ENCODE measurements at places on chromosomes 13 and 19.

GRCh38 chr19:40605216-40605971, 4.2 kb downstream of the LTBP4 start:
- DNase-seq = peak; percentile 82

GRCh38 chr13:76775088-76775740, 111.0 kb downstream of the KCTD12 start:
- no peak for DNase-seq

DNA sequence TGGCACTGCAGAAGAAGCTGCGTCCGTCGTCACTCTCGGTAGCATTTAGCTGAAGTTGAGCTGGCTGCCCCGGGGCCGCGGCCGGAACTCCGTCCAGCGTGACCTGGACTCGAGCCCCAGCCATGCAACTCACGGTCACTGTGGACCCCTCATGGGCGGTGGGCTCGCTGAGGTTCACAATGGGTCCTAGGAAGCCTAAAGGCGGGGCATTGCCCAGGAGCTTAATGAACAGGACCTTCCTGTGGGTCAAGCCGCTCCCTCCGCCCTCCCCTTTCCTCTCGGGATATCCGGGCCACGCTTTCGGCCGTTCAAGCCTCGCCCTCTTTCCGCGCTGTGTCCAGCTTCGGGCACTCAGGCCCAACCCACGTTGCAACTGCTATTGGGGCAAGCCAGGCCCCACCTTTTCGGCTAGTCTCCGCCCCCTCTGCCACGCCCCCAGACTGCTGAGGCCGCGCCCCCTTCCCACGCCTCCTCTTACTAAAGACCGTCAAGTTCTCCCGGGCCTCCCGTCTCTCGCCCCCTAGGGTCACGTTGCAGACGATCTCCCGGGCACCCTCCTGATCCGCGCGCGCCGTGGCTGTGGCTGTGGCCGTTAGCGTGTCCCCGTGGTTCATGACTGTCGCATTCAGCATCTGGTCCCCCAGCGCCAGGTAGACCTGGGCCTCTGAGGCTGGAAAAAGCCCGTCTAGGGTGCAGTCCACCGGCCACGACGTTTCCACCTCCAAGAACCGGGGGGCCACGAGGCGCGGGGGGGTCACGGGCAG, 1.4 kb upstream of the RAVER1 start:
- DNase-seq = peak; percentile 60

DNA sequence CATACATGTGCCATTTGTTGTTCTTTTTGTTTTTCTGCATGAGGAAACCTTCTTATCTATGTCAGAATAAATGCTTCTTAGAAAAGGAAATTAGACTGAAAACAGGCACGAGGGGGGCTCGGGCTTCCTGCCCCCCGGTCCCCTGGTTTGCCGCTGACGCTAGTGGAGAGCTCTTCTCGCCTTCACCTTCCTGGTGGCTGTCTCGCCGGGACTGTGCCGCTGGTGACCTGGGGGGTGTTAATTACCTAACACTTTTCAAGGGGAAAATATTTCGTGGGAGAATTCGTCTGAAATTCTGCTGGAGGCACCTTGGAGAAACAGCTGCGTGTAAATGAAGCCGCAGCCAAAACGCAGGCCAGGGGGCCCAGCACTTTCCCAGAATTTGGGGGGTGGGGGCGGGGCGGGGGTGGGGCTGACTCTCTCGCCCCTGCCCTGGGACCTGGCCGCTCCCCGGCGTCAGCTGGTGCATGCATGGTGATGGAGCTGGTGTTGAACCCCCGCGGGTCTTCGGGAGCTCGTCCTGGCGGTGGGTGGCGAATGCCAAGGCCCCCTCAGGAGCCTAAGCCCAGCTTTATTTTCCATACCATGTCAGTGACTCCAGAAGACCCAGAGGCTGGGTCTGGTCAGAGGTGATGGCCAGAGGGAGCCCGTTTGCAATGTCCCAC, 58.3 kb upstream of the MCF2L start:
- no peak for DNase-seq

DNA sequence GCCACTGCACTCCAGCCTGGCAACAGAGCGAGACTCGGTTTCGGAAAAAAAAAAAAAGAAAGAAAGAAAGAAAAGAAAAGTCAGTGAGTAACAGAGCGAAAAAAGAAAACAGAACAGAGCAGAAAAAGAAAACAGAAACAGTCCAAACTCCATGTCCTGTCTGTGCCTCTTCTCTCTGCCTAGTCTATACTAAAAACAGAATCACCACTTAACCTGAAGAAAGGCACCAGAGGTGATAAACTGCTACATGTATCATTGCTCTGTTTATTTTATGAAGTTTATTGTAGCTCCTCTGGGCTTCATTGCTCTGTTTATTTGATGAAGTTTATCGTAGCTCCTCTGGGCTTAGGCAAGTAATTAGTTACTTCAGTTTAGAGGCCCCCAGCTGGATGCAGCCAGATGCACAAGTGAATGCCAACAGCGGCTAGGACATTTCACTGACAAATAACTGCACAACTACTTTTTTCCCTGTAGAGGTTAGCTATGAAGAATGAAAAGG, 39.2 kb downstream of the TBC1D4 start:
- no peak for DNase-seq

DNA sequence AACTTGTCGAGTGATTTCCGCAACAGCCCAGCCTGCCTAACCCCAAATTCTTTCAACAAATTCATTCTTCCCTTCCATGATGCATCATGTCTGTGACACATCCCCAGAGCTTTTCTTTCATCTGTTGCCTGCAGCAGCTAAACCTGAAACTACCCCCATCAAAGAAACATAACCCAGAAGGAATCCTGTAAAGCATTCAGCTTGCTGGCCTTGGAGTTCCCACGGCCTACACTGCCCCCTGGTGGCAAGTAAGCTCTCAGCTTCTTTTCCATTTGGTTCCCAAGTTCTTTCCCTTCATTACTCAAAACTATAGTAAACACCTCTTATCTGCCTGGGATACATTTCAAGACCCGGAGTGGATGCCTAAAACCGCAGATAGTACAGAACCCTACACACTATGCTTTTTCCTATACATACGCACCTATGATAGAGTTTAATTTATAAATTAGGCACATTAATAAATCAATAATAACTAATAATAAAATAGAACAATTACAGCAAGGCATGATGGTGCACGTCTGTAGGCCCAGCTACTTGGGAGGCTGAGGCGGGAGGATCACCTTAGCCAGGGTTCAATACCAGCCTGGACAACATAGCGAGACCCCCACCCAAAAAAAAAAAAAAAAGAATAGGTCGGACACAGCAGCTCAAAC, 7.4 kb downstream of the ETHE1 start:
- peak; percentile 89 for DNase-seq

- DNase-seq = no peak
These were observed 61.3 kb upstream of the ADGRL1 start for GRCh38 chr19:14267224-14267741.

GRCh38 chr13:110206185-110206584, 100.8 kb downstream of the COL4A1 start:
- no peak for DNase-seq

GRCh38 chr13:41995336-41995735, 34.4 kb upstream of the VWA8 start:
- DNase-seq = no peak

DNA sequence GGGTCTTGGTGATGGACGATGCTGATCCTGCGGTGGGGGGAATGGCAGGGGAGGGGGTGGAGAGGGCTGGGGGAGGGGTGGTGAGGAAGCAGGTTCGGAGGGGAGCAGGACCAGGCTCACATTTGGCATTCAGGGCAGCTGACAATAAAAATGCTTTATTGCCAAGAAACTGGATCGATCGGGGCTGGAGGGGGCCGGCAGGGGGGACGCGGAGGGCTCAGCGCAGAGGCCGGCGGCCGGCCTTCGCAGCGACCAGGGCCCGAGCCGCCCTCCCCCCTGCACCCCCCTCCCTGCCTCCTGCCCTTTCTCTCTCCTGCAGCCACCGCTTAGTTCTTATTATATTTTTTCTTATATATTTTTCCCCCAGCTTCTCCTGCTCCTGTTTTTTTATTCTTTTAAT, 18.1 kb upstream of the POU2F2 start:
- no peak for DNase-seq

DNA sequence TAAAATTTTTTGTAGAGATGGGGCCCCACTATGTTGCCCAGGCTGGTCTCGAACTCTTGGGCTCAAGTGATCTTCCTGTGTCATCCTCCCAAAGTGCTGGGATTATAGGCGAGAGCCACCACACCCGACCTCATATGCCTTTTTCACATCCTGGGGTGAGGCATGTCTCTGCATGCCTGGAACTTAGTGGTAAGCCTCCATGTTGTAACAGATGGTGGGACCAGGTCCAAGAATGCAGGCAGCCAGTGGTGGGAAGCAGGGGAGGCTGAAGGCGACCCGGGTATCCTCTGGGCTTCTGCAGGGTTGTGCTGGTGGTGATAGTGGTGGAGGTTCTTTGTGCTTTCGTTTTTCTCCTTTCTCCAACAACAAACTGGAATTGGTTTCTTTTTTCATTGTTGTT, 30.1 kb upstream of the CCDC124 start:
- DNase-seq = no peak

GRCh38 chr13:23743278-23744076, 145.7 kb downstream of the MIPEP start:
- peak; percentile 25 for DNase-seq

- no peak for DNase-seq
These were observed 1151.8 kb downstream of the UQCRFS1 start for GRCh38 chr19:28061111-28061510.

DNA sequence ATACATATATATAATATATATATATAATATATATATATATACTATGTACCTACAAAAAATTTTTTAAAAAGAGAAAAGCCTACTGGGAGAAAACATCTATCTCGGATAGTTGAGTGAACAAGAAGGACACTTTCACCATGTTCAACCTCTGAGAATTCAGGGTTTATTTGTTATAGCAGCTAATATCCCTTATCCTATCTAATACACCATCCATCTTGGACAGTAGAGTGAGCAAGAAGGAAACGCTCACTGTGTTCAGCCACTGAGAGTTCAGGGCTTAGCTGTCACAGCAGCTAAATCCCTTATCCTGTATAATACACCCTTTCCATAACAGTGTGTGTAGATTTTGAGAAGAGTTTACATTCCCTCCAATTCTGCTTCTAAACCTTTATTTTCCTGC, 38.1 kb upstream of the CACNA1A start:
- DNase-seq = no peak

DNA sequence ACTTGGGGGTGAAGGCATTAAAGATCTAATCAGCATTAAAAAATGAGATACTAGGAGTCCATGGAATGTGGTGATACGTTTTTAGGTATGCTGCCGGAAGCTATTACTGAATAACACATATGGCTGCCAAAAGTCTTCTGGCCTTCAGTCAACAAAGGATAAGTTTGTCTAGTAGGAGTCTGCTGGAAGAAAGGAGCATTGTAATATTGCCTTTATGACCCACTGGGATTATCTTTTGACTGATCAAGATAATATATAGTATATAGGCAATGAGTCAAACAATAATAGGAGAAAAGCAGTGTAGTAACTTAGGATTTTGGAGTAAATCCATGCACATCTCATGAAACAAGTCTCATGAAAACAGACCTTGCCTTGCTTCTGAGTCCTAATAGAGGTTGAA, 295.4 kb downstream of the SLITRK6 start:
- DNase-seq = no peak

- DNase-seq = no peak
These were observed 6.8 kb upstream of the ANKRD10 start for GRCh38 chr13:110921695-110922094.

DNA sequence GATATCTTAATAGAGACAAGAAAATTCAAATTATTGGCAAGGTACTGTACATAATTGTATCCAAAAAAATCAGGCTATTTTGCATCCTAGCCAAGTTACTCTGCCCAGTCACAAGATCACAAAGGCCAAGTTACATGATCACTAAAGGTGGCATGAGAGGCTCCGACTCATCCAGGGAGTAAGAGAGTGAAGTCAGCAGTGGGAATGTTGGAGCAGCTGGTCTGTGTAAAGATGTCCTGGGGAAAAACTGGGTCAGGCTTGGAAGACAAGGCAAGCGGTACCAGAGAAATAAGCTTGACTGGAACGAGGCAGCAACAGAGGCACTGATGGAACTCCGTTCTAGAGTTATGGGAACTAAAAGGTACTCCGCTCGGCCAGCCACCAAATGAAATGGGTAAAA, 50.2 kb upstream of the PSG2 start:
- no peak for DNase-seq

- no peak for DNase-seq
These were observed 1.2 kb downstream of the MEDAG start for GRCh38 chr13:30907121-30907861.

DNA sequence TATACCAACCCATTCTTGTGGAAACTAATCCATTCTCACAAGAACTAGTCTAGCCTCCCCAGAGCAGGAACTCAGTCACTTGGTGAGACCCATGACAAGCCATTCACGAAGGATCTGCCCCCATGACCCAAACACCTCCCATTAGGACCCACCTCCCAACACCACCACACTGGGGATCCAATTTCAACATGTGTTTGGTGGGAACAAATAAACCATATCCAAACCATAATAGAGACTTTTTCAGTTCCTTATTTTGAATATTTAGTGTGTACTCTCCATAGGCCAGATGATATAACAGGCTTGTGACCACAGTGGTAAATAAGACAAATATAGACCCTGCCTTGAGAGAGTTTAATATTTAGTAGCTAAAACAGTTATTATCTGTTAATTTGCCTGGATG, 227.5 kb upstream of the SERP2 start:
- DNase-seq = no peak

GRCh38 chr13:110521296-110521680, 40.2 kb downstream of the RAB20 start:
- DNase-seq = no peak

DNA sequence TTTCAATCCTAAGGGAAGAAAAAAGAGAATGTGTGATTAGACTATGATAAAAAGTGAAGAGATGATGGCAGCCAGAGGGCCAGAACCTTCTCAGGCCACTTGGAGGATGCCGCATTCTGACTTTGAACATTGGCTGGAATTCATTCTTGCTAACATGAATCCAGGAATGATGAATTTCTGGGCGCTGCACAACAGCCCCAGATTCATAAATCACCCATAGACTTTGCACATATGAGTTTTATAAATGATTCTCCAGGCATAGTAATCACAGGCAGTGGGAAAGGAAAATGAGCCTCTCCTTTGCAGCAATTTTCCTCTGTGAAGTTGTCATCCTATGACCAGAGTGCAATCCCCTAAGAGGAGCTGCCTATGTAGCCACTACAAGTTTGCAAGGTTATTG, 555.4 kb downstream of the KCTD12 start:
- no peak for DNase-seq

- DNase-seq = no peak
These were observed 811 bp upstream of the ZNF8 start for GRCh38 chr19:58277748-58278540.

DNA sequence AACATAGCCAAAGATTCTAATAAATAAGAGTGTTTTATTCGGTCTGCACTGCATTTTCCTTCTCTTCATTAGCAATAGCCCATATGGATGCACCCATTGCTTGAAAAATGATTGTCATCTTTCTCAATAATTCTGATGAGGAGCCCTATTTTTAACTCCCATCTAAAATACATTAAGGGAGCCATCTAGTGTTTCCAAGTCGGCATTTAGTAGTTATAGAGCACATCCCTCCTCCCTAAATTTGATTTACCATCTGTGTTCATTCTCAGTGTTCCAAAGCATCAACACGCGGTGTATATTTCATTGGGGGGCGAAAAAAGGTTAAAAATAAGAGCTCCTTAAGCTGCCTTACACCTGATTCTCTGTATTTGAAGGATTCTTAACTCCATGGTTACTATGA, 119.2 kb upstream of the IPO5 start:
- no peak for DNase-seq

- no peak for DNase-seq
These were observed 14.9 kb downstream of the PLA2G4C start for GRCh38 chr19:48095612-48096175.

GRCh38 chr13:43558939-43559338, 227.8 kb downstream of the ENOX1 start:
- DNase-seq = no peak
